ENCODE measurements at places on chromosomes 3 and 15.

DNA sequence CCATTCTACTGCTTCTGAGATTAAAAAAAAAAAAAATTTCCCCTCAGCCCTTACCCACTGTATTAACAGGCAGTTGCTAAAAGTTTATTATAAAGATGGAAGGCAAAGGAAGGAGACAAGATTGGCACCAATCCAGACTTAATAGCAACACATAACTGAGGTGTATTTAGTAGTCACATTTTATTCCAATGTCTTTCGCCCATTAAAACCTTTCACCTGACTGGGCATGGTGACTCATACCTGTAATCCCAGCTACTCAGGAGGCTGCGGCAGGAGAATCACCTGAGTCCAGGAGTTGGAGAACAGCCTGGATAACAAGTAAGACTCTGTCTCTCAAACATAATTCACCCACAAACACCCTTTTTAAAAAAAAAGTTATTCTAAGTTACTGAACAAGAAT is 4.4 kb downstream of the ACAP2 start:
- H3K27me3 ChIP-seq = no peaks in the 10 kb centered on the region
- H3K4me3 ChIP-seq = no peak overlapping the region
- no peaks in the 10 kb centered on the region for H3K4me1 ChIP-seq
- no peak for DNase-seq

GRCh38 chr3:113606539-113607218 is 74.3 kb downstream of the SIDT1 start:
- H3K4me1 ChIP-seq = no peaks in the 10 kb centered on the region
- no peak overlapping the region for H3K4me3 ChIP-seq
- H3K27me3 ChIP-seq = no peaks in the 10 kb centered on the region
- H3K27ac ChIP-seq = no peak overlapping the region
- DNase-seq = no peak

DNA sequence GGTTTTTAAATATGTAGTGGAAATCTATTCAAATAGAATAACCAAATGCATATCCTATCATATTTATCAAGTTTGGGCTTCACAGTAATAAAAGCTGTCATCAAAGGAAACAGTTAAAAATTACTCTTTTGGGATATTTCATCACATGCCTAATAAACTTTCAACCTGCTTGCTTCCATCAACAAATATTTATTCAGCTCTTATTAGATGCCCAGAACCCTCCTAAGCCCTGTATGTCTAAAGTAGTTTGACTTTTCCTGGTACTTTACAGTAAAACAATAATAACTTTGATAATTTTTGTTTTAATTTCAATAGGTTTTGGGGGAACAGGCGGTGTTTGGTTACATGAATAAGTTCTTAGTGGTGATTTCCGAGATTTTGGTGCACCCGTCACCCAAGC is 37.5 kb upstream of the RARB start:
- H3K27me3 ChIP-seq = no peaks in the 10 kb centered on the region
- no peak overlapping the region for H3K27ac ChIP-seq
- H3K4me1 ChIP-seq = no peaks in the 10 kb centered on the region
- H3K4me3 ChIP-seq = no peak overlapping the region

GRCh38 chr3:41205591-41205990 is 6.3 kb downstream of the CTNNB1 start:
- DNase-seq = no peak
- no peak overlapping the region for H3K27ac ChIP-seq
- H3K27me3 ChIP-seq = no peaks in the 10 kb centered on the region
- no peaks in the 10 kb centered on the region for H3K4me1 ChIP-seq

GRCh38 chr3:48110463-48110862 is 77.8 kb downstream of the CDC25A start:
- no peak overlapping the region for H3K4me3 ChIP-seq
- H3K36me3 ChIP-seq = no peaks in the 10 kb centered on the region
- H3K27me3 ChIP-seq = no peaks in the 10 kb centered on the region
- DNase-seq = no peak
- H3K4me1 ChIP-seq = no peaks in the 10 kb centered on the region
- no peak overlapping the region for H3K27ac ChIP-seq

DNA sequence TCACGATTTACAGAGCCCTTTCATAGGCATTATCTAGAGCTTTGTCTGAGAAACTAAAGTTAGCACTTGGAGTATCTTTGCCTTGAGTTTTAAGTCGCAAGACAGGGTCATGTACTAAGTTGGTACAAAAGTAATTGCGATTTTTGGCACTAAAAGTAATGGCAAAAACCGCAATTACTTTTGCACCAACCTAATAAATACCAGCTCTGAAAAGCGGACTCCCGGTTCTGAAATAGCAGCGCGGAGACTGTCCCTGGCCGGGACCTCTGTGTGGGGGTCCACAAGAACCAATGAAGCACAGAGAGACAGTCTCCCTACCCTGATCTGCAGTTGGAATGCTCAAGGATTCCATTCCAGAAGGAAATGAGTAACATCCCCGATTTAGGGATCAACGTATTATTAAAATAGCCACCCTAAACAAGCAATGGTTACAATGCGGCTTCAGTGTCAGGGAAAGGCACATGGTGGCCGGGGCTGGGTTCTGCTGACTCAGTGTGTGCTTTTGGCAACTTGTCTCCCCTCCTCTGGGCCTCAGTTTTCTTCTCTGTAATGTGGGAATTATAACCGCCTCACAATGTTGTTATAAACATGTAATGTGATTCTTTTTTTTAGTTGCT is 150.3 kb upstream of the MCTP2 start:
- no peaks in the 10 kb centered on the region for H3K27me3 ChIP-seq
- no peak for DNase-seq
- H3K4me1 ChIP-seq = peaks cover under 1% of the 10 kb centered on the region
- H3K36me3 ChIP-seq = no peaks in the 10 kb centered on the region

GRCh38 chr15:57735891-57736290 is 29.4 kb downstream of the POLR2M start:
- H3K36me3 ChIP-seq = no peaks in the 10 kb centered on the region
- peak overlapping the region; percentile 76 for H3K27ac ChIP-seq
- DNase-seq = no peak
- no peak overlapping the region for H3K4me3 ChIP-seq

GRCh38 chr15:57316451-57316850 is 59.9 kb upstream of the CGNL1 start:
- no peak for DNase-seq
- no peaks in the 10 kb centered on the region for H3K36me3 ChIP-seq
- H3K4me1 ChIP-seq = no peaks in the 10 kb centered on the region
- H3K27me3 ChIP-seq = no peaks in the 10 kb centered on the region
- H3K27ac ChIP-seq = no peak overlapping the region

GRCh38 chr15:64287953-64288352 is 68.0 kb downstream of the CSNK1G1 start:
- no peak overlapping the region for H3K27ac ChIP-seq
- no peaks in the 10 kb centered on the region for H3K36me3 ChIP-seq
- H3K4me3 ChIP-seq = no peak overlapping the region
- no peak for DNase-seq
- H3K27me3 ChIP-seq = no peaks in the 10 kb centered on the region
- H3K4me1 ChIP-seq = no peaks in the 10 kb centered on the region

DNA sequence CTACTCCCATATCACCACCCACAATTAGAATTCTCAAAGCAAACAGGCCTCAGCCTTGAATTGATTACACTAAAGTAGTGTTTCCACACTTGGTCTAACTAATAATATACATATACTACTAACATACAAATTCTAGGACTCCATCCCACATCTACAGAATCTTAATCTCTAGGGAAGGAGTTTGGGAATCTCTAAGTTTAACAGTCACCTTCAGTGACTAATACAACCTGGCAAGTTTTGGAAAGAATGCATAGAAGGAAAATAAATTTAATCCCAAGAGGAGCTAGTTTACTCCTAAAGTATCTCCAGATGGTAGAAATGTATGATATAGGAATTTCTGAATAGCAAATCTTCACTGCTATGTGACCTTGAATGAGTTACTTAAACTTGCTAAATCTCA is 9.1 kb downstream of the CLPX start:
- H3K4me1 ChIP-seq = no peaks in the 10 kb centered on the region
- DNase-seq = no peak
- H3K27ac ChIP-seq = no peak overlapping the region

- H3K4me1 ChIP-seq = no peaks in the 10 kb centered on the region
- no peaks in the 10 kb centered on the region for H3K27me3 ChIP-seq
- H3K36me3 ChIP-seq = no peaks in the 10 kb centered on the region
- DNase-seq = no peak
Observed at GRCh38 chr3:108127301-108127988, 36.6 kb upstream of the CD47 start.

DNA sequence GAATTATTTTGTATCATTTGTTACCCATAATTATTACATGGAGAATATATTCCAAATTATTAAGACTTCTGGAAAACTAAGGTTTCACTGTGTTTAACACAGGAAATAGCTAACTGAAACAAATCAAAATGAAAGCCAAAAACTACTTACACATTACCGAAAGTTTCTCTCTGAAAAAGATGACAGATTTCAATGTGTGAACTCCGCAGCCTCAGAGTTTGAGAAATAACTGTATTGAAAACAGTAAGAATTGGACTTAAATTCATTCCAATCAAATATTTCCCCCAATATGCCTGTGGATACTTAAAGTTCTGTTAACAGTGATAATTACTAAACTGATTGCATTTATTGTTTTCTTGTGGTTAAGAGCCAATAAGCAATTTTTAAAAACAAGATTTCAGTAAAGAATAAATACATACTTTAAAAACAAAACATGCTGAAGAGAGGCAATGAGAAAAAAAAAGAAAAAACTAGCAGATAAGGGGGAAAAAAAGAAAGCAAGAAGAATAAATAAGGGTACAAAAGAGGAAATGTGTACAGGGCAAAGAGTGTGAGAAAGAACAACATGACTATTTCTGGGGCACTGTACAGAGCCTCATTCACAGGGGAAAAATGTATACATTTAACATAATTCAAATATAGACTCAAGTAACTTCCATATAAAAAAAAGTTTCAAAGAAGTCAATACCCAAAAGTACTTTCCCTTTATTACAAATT is 30.7 kb downstream of the DENND4A start:
- no peaks in the 10 kb centered on the region for H3K36me3 ChIP-seq
- DNase-seq = no peak
- H3K4me1 ChIP-seq = no peaks in the 10 kb centered on the region
- no peak overlapping the region for H3K4me3 ChIP-seq

DNA sequence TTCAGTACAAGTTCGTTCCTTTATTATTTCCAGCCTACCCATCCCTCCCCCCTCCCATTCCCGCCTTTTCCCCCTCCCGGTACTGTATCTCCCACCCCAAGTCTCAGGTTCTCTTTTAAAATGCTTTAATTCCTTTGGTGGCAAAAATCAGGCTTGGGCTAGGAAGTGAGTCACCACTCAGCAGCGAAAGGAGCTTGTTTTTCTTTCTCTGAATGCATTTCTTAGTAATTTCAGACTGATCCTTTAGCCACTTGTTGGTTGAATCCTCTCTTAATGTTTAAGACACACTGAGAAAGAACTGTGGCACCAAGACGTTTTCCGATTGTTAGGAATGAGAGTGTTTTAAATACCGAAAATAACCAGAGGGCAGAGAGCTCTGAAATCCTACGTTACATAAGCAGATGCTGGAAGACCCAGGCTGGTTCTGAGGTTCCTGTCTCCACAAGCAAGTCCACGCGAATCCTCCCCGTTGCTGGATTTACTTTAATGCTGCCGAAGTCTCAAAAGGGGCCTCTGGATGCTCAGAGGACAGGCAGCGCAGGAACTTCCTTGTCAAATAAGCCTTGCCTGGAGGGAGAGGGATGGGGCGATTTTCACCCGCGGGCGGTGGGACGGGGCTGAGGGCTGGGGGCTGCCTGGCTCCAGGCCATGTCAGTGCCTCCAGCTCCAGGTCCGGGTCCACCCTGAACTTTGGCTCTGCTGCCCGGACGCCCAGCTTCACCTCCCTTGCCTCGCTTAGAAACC is 854 bp upstream of the COL8A1 start:
- H3K4me3 ChIP-seq = peak overlapping the region; percentile 34
- H3K27ac ChIP-seq = peak overlapping the region; percentile 83
- H3K4me1 ChIP-seq = peaks cover 6% of the 10 kb centered on the region
- no peaks in the 10 kb centered on the region for H3K27me3 ChIP-seq
- no peaks in the 10 kb centered on the region for H3K36me3 ChIP-seq

- H3K27me3 ChIP-seq = no peaks in the 10 kb centered on the region
- DNase-seq = no peak
- no peak overlapping the region for H3K27ac ChIP-seq
- H3K4me3 ChIP-seq = no peak overlapping the region
Observed at GRCh38 chr3:190734490-190734889, 128.0 kb downstream of the GMNC start.

- no peak for DNase-seq
- no peak overlapping the region for H3K4me3 ChIP-seq
- H3K27ac ChIP-seq = peak overlapping the region; percentile 81
- H3K4me1 ChIP-seq = peaks cover 6% of the 10 kb centered on the region
Observed at GRCh38 chr3:48599077-48599501, 4.0 kb upstream of the COL7A1 start.

GRCh38 chr15:23057707-23058106 is 18.3 kb upstream of the TUBGCP5 start:
- DNase-seq = no peak
- H3K4me1 ChIP-seq = no peaks in the 10 kb centered on the region
- H3K4me3 ChIP-seq = no peak overlapping the region
- H3K27me3 ChIP-seq = no peaks in the 10 kb centered on the region
- no peak overlapping the region for H3K27ac ChIP-seq

- DNase-seq = peak; percentile 76
- H3K27ac ChIP-seq = peak overlapping the region; percentile 95
- no peak overlapping the region for H3K4me3 ChIP-seq
- peaks cover 32% of the 10 kb centered on the region for H3K4me1 ChIP-seq
Observed at GRCh38 chr15:40098489-40099261, 10.0 kb downstream of the BMF start.

DNA sequence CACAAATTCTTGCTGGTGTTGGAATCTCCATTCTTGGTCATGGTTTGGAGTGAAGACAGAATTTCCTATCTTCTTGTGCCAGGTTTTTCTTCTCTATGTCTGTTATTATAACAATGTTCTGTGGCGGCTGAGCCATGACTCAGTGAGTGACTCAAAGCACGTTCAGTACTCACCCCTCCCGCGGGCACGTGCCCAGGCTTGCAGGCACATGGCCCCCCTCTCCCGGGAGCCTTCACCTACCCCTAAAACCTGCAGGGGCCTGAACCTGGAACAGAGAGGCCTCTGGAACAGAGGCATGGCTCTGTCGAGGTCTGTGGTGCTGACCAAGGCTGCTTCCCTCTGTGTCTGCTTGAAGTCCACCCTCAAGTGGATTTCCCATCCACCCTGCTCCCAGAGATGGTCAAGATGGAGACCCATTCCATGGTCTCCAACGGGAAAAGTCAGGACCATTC is 27.6 kb downstream of the PLXNB1 start:
- DNase-seq = peak; percentile 88
- no peaks in the 10 kb centered on the region for H3K36me3 ChIP-seq
- H3K4me1 ChIP-seq = peaks cover 11% of the 10 kb centered on the region
- no peak overlapping the region for H3K4me3 ChIP-seq
- H3K27ac ChIP-seq = peak overlapping the region; percentile 88

GRCh38 chr3:55245351-55245750 is 241.8 kb downstream of the WNT5A start:
- no peaks in the 10 kb centered on the region for H3K4me1 ChIP-seq
- H3K27ac ChIP-seq = no peak overlapping the region
- no peaks in the 10 kb centered on the region for H3K36me3 ChIP-seq
- H3K4me3 ChIP-seq = peak overlapping the region; percentile 4
- H3K27me3 ChIP-seq = no peaks in the 10 kb centered on the region

Measured in uterus (tissue), 4 donors.